CD4-positive, CD25-positive, alpha-beta regulatory T cell (primary cell): ENCODE measurements at places on chromosomes 11 and 22. TPM values are rescaled to one million over a fixed set of nuclear protein-coding genes. Genes with fewer than 3 reads are reported as not detected.

- no peak for DNase-seq
These were observed 7.2 kb upstream of the CARD10 start for GRCh38 chr22:37526376-37526775.

DNA sequence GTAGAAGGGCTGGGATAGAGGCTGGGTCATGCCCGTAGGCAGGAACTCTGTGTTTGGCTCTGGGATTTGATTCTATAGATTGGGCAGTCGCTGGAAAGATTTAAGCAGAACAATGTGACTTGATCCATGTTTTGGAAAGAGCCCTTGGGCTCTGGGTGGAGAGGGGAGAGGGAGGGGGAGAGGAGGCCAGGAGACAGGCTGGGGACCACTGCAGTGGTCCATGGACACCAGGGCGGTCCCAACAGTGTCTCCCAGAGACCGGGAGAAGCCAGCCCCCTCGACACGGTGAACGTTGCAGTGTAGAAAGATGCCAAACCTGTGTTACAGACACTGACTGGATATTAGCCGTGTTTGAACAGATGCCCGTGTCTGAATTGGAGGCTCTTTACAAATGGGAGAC, 19.5 kb downstream of the PVALB start:
- DNase-seq, result no peak

GRCh38 chr11:110738641-110739040, 26.4 kb upstream of the ARHGAP20 start:
- no peak for DNase-seq

GRCh38 chr22:37396488-37397084, 30.7 kb downstream of the ELFN2 start:
- no peak for DNase-seq

DNA sequence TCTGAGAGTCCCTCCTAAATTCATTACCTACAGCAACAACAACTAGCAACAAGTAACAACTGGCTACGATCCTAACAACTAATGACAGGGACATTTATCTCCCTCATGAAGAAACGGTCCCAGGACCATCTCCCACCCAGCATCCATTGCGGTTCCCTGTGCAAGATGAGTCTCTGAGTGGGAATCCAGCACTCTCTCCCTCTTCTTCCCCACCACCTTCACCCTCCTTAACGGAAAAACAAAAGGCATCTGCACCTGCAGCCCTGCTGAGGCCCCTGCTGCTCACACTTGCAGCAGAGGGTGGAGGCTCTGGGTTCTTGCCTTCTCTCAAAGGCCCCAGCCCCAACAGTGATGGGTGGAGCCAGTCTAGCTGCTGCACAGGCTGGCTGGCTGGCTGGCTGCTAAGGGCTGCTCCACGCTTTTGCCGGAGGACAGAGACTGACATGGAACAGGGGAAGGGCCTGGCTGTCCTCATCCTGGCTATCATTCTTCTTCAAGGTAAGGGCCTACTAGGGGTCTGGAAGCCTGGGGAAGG, at the start of gene CD3G:
CD3G (plus strand) TSS at position 364 of the 535 bp plus-strand sequence; CDS start at position 444, 80 bp downstream.
- DNase-seq, result peak; percentile 58

DNA sequence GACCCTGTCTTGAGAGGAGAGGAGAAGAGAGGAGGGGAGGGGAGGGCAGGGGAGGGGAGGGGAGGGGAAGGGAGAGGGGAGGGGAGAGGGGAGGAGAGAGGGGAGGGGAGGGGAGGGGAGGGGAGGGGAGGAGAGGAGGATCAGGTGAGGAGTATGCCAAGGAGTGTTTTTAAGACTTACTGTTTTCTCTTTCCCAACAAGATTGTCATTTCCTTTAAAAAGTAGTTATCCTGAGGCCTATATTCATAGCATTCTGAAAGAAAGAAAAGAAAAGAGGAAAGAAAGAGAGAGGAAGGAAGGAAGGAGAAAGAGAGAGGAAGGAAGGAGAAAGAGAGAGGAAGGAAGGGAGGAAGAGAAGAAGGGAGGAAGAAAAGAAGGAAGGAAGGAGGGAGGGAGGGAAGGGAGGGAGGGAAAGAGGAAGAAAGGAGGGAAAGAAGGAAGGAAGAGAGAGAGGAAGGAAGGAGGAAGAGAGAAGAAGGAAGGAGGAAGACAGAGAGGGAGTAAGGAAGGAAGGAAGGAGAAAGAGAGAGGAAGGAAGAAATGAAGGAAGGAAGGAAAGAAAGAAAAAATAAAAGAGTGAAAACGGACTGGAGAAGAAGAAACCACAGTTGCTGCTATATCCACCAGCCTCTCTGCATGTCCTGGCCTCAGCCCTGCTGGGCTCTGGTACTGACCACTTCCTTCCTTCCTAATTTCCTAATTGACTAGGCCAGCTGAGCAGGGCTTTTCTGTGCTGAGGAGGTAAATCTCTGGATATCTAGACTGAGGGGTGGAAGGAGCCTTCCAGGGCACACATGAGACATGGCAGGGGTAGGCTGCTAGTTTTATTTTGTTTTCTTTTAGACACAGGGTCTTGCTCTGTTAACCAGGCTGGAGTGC, 1.1 kb upstream of the SAA1 start:
- DNase-seq, result no peak

DNA sequence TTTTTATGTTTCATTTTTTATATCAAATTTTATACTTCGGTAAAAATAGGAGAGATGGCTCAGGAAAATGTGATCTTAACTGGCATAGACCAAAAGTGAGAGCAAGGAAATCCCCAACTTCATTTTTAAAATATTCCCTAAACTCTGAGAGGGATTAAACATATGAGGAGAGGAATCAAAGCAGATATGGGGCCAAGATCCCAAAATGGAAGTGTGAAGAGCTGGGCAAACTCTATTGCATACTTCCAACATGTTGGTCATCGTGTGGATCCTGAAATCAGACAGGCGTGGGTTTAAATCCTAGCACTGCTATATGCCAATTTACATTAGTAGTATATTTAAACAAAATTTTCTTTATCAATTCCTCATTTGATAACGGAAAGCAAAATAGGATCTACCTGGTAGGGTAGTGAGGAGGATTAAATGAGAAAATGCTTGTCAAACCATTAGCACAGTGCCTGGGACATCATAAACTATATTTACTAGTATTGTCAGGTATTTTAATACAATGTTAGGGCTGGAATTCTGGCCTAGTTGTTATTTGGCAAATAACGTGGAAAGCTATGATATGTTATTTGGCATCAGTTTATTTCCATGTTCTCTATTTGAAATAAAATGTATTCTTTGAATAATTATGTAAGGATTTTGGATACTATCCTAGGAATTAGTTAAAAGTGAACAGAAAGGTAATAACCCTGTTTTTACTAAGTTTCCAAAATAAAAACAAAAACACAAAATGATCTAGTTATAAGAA, 392.8 kb upstream of the CCDC90B start:
- no peak for DNase-seq

The NLRP14 gene
- polyA plus RNA-seq, result not detected

The CALCA gene
- not detected for polyA plus RNA-seq

The MUC15 gene
- polyA plus RNA-seq, result not detected

The ACRV1 gene
- not detected for polyA plus RNA-seq

The OR10D3 gene
- polyA plus RNA-seq, result not detected

The APOA1 gene
- polyA plus RNA-seq, result not detected
